NCI-H1436 treated with DMSO at 0.1 percent for 48 hours (cell line): ENCODE measurements at places on chromosomes 4 and X.

GRCh38 chr4:97396605-97397004 lies 746.7 kb downstream of the STPG2 start:
- no peak for DNase-seq

GRCh38 chr4:119955256-119955655 lies 111.4 kb downstream of the MAD2L1 start:
- no peak for DNase-seq

GRCh38 chr4:87530868-87531267 lies 1.7 kb upstream of the SPARCL1 start:
- DNase-seq, result no peak

- no peak for DNase-seq
Observed at GRCh38 chrX:7116081-7116480, 31.4 kb upstream of the STS start.

DNA sequence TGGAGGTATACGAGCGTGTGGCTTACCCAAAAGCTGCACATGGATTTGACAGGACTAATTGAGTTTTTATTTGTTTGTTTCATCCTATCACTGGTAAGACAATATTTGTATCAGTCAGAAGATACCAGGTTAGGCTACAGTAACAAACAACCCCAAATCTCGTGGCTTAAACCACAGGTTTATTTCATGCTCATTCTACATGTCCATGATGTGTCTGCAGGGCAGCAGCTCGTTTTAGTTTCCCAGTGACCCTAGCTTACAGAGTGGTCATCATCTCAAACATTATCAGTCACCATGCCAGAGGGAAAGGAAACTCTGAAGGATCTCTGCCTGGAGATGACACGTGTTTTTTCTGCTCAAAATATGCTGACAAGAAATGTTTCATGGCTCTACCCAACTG lies 108.3 kb downstream of the SHROOM3 start:
- DNase-seq, result no peak

DNA sequence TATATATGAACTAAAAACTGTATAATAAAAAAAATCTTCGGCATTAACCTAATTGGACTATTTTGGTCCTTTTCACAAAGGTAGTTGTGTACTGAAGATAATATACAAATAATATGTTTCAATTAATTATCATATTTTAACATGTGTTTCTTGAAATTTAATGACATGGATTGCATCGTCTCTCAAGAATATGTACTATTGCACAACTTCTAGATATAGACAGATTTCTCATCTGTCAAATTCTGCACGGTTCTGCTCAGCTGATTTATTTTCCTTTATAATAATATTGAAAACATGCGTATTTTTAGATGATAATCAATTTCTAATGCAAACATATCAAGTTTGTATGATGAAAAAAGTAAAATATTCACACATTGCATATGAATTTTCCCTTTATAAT lies 498.7 kb upstream of the PABPC4L start:
- DNase-seq, result no peak

DNA sequence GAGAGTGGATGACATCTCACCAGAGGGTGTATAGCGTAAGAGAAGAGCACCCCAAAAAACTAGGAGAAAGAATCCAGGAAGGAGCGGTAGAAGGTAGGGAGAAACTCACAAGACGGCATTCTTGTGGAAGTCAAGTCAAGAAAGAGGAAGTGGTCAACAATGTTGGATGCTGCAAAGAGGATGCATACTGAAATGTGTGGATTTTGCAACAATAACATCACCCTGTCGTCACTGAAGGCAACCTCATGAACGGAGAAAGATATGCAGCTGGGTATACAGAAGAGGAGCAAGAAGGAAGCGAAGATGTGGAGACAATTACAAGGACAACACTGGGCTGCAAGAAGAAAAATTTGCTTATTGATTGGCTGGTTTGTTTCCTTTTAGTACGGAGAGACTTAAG lies 11.4 kb upstream of the TAPT1 start:
- no peak for DNase-seq

DNA sequence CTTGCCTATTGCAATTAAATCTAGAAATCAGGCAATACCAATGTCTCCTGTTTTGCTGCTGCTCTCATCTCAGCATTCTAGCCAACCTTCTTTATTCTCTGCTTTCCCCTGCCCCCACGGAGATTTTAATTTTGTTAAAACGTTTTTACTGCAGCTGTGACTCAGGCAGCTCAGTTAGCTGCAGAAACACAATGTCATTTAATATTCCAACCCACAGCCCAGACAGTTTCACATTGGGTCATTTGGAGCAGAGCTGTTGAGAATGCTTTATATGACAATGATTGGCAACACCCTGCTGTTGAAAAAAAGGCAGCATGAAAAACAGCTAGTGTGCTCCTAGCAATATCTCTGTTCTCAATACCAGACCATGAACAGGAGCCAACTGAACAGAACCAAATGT lies 12.6 kb upstream of the SLC10A4 start:
- no peak for DNase-seq

GRCh38 chrX:110847334-110847733 lies 51.7 kb upstream of the CHRDL1 start:
- peak; percentile 17 for DNase-seq

GRCh38 chr4:8269535-8270417 lies at the start of gene HTRA3:
Gene HTRA3 (plus strand): TSS chr4:8269754. CDS start chr4:8269969, 215 bp downstream.
- DNase-seq, result no peak

DNA sequence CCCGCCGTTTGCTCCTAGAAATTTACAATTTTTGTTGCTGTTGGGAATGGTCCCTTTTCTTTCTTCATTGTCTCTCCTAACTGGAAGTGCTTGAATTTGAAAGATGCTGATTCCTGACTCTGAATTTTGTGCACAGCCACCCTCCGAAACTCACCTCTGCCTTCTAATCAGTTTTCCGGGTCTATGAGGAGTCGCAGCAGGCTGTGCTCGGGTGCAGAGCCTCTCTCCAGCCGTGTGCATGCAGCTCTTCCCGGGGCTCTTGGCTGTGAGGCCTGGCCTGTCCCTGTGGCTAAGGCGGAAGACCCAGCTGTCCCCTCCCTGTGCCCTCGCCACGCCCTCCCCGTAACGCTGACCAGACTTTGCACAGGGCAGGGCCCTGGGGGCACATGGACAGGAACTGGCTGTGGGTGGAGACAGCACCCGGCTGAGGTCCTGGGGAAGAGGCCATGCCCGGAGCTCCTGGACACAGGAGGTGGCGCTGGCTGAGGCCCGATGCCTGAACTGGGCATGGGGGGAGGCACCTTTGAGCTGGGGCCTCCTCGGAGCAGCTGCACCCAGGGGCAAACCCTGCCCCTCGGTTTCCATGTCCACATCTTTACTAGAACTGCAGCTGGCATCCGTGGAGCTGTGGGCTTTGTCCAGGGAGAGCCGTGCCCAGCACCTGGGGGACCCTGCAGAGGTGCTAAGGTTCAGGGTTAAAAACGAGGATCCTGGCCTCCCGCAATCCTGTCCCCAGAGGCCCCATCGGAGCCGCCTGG lies 32.6 kb upstream of the SPON2 start:
- no peak for DNase-seq
